Cardiac septum (tissue), 1 donor: ENCODE measurements at places on chromosomes 3 and 15. TPM values are rescaled to one million over a fixed set of nuclear protein-coding genes. Genes with fewer than 3 reads are reported as not detected.

Gene CADM2
- 0.65 TPM for total RNA-seq

- no peak for DNase-seq
Measured at GRCh38 chr3:172391592-172392302, 56.5 kb downstream of the GHSR start.

- DNase-seq, result no peak
Measured at GRCh38 chr3:101179637-101180036, 140.7 kb downstream of the IMPG2 start.

- DNase-seq, result no peak
Measured at GRCh38 chr3:83453056-83453455, 1505.7 kb upstream of the CADM2 start.

GRCh38 chr15:32864841-32865240, 147.0 kb downstream of the GREM1 start:
- no peak for DNase-seq

DNA sequence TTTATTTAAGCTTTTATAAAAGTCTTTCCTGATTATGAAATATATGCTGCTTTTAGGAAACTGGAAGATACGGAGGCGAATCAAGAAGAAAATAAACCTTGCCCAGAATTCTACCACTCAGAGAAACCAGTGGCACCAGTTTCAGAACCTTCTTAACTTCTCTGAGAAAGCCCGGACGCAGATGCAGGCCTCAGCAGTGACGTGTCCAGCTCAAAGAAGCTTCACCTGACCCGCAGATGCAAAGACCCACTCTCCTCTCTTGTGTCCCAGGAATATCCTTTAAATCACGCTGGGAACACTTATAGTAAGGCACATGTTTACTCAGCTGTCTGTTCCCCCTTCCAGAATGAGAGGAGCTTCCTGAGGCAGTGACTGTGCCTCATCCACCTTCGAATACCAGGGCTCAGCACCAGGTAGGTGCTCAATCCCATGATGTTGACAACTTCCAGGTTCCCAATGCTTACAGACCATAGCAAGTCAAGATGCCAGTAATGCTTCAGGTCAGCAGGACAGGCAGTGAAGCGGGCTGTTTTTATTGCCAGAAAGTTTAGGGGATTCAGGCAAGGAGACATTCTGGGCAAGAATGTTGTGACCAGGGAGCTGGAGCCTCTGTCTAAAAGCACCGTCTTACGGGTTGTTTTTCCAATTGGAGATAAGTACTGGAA, 39.9 kb upstream of the LDHAL6B start:
- no peak for DNase-seq

GRCh38 chr15:100114100-100114499, 227.7 kb downstream of the ADAMTS17 start:
- DNase-seq, result peak; percentile 83

Gene DNAH12
- 0.22 TPM for total RNA-seq

- DNase-seq, result no peak
Measured at GRCh38 chr3:183006396-183007002, 26.2 kb upstream of the DCUN1D1 start.

- no peak for DNase-seq
Measured at GRCh38 chr3:119530456-119530855, 29.0 kb downstream of the CD80 start.
